ENCODE measurements at places on chromosomes 2 and 18. TPM values are rescaled to one million over a fixed set of nuclear protein-coding genes. Genes with fewer than 3 reads are reported as not detected.
A peak's percentile ranks its signal among the peaks of the same experiment; 100 is the strongest.

DNA sequence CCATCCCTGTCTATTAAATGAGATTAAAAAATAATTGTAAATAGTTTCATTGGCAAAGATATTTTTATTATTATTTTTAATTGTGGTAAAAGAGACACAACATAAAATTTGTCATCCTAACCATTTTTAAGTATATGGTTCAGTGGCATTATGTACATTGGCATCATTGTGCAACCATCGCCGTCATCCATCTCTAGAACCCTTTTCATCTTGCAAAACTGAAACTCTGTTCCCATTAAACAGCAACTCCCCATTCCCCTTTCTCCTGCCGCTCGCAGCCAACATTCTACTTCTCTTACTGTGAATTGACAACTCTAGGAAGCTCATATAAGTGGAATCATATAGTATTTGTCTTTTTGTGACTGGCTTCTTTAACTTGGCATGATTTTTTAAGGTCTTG, 25.3 kb downstream of the LAMA3 start:
- no peak for DNase-seq

Gene SKOR2
- not detected for total RNA-seq

- DNase-seq = no peak
These were observed 77.0 kb upstream of the TMEM200C start for GRCh38 chr18:5972298-5972697.

DNA sequence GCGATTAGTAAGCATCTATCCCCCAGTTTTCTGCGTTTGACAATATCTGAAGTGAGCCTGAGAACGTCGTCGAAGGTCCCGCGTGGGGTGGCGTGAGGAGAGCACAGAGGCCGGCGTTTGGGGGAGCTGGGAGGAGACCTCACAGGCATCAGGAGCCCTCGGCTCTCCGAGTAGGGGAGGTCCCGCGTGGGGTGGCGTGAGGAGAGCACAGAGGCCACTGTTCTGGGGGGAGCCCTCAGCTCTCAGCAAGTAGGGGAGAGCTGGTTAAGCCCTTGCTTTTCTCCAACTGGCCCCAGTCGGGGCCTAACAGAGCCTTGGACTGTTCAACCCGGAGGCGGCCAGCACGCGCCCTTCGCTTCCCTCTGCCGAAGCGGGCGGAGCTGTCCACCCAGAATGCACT, 134.3 kb downstream of the NFATC1 start:
- DNase-seq = no peak

DNA sequence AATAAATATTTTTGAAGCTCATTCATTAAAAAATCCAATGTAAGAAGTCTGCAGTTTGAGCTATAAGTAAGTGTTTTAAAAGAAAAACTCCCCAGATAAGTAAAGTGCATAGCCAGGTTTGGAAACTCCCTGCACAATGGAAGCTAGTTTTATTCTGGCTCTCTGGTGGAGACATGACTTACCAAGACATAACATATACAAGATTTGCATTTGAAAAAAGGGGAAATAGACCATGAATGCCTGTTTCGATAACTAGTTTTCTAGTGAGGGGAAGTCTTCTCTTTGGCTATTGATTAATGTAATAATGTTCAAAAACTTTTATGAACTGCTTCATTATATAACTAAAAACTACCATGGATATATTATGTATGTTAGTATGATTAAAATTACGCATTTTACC, 435.2 kb downstream of the ARHGAP15 start:
- no peak for DNase-seq

GRCh38 chr2:58899692-58900091, 658.6 kb upstream of the FANCL start:
- DNase-seq = peak; percentile 65

- DNase-seq = no peak
These were observed 421.1 kb downstream of the PTH2R start for GRCh38 chr2:208827549-208828221.

DNA sequence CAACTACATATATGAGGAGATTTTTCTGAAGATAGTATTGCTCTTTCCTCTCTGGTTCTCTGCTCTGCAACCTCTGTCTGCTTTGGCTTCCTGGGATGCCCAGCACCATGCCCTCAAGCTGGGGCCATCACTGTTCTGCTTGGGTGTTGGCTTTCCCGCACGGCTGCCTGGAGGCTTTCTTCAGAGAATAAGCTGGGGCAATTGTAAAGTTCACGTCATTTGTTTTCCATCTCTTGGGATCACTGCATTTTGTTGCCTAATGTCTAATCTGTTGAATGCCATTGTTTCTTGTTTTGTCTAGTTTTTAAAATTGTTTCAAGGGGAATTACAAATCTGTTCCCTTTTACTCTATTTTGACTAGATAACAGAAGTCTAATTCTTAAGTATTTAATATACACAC, 437.3 kb upstream of the NRP2 start:
- DNase-seq = no peak

DNA sequence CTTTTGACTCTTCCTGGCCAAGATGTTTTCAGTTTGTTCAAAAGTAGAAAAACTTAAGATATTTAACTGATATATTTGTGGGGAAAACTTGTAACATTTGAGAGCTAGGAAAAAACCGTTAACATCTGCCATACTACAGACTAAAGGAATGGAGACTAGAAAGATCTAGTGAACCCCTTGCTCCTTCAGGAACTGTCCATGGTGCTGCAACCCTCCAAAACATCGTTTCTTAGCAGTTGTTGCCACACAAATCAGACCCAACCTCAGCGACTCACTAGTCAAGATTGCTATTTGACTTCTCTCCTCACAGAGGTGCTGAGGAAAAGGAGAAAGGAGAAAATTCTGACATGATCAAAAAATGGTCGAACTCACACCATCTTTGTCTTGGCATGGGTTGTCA, 393.8 kb upstream of the LYPD1 start:
- DNase-seq = no peak

DNA sequence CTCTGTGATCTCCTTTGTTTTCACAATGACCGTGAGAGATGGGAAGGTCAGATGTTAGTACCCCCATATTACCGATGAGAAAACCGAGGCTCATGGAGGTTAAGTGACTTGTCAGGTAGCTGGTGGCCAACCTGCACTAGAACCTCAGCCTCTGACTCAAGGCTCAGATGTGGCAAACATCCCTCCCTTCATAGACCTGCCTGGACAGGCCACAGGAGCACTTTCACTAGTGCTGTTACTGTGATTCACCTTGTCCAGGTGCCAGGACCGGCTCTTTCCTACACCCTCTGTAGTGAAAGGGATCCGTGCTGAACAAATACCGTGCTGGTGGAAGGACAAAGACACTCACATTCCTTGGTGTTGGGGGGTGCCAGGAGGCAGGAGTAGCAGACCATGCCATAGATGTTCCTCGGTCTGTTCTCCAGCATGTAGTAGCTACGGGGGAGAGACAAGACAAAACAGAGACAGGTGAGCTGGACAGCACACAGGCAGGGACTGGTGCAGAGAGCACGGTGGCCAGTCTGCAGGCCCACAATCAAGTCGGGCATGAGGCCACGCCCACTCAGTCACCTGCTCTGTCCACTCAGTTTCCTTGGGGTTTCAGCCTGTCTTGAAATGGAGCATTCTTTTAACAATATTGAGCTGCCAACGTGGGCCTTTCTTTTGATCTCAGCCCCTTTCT, 65.9 kb downstream of the EDAR start:
- no peak for DNase-seq

DNA sequence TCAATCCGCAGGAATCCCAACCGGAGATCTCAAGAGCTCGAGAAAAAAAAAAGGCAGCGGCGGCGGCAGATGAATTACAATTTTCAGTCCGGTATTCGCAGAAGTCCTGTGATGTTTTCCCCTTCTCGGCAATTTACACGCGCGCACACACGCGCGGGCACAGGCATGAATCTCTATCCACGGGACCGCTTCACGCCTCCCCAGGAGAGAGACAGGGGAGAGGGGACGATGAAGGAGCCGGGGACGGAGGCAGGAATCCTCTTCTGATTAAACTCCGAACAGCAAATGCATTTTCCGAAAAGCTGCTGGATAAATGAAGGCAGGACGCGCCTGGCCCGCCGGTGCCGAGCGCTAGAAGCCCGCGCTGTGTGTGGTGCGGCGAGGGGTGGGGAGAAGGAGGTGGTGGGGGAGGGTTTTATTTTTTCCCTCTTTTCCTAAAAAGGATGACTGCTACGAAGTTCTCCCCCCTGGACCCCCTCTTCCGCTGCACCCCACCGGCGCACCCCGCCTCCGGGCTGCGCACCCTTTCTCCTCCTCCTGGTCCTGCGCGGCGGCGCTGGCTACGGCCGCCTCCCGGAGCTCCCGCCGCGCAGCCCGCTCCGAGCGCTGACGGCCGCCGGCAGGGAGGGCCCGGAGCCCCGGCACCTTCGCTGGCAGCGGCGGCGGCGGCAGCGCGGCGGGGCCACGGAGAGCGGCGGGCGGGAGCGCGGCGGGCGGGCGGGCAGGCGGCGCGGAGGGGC, at the start of gene BCL2:
TSS of gene BCL2 (minus strand) at position 387 of the 740 bp plus-strand sequence.
- no peak for DNase-seq

Gene ALPG
- total RNA-seq = not detected

Gene SLC9A4
- total RNA-seq = not detected

- no peak for DNase-seq
These were observed 492.5 kb downstream of the SOX11 start for GRCh38 chr2:6184532-6185292.

GRCh38 chr18:70578480-70578879, 289.6 kb downstream of the SOCS6 start:
- no peak for DNase-seq

Data from HFFc6 (cell line).